Fibroblast of pulmonary artery (primary cell): ENCODE measurements at places on chromosomes 12 and 14.

- peak; percentile 75 for DNase-seq
Observed at GRCh38 chr12:70722584-70723343, 85.5 kb upstream of the PTPRB start.

DNA sequence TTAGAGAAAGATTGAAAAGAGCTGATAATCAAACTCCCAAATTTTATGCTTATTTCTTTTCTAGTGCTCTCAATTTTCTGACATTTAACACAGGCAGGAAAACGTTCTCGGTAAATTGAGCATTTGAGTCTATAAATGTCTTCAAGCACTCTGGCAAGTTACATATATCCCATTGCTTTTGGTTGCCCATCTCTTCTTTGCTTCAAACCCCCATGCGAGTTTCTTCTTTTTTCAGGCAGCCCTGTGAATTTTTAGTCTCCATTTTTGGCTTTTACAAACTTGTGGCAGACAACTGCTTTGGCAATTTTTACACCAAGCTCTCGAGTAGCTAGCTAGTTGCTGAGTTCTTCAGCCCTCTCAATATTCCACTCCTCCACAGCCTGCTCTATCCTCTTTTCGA, 8.7 kb upstream of the TMEM63C start:
- DNase-seq: no peak

DNA sequence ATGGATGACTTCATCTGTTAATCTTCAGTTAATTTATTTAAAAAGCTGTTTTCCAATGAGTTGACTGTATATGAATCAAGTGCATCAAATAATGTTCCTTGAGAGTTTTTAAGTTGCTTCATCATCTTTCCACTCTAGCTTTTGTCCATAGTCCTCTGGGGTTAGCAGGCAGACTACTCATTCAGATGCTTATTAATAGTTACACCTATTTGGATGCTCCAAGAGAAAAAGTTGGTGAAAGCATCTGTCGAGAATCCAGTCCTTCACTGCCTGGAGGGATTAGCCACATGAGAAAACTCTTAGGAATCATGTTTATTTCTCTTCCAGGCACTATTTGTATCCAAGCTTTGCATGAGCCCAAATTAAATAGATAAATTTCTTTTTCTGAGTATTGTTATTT, 70.2 kb downstream of the DACT1 start:
- no peak for DNase-seq

- DNase-seq: no peak
Observed at GRCh38 chr14:93005838-93006237, 82.9 kb downstream of the CHGA start.

DNA sequence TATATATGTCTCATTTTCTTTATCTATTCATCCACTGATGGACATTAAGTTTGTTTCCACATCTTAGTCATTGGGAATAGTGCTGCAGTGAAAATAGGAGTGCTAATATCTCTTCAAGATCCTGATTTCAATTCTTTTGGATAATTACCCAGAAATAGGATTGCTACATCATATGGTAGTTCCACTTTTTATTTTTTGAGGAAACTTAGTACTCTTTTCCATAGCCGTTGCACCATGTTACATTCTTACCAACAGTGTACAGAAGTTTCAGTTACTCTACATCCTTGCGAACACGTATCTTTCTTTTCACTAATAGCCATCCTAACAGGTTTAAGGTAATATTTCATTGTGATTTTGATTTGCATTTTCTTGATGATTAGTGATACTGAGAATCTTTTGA, 29.8 kb downstream of the TESPA1 start:
- DNase-seq: no peak

DNA sequence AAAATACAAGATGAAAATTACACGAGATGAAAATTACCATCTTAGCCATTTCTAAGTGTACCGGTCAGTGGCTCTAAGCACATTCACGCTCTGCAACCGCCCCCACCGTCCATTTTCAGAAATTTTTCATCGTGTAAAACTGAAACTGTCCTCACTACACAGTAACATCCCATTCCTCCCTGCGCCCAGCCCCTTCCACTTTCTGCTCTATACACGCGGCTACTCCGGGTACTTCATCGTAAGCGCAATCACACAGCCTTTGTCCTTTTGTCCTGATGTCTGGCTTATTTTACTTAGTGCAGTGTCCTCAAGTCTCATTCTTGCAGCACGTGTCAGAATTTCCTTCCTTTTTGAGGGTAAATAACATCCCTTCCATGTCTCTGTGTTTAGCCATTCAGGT, 3.6 kb upstream of the GPR132 start:
- no peak for DNase-seq

DNA sequence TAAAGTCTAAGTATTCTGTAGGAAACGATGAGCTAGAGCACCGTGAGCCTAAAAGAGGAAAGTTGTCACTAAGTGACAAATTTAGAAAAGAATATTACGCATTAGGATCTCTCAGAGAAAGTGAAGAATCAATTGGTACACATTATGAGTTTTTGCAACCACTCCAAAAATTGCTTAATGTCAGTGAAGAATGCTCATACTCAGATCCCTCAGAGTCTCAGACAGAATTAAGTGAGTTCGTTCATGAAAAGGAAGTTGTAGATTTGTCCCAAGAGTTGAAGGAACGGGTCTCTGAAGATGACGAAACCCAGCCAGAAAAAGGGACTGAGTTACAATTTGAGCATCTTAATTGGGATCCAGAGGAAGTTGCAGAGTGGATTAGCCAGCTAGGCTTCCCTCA, 1.5 kb downstream of the SAMD15 start:
- DNase-seq: no peak

DNA sequence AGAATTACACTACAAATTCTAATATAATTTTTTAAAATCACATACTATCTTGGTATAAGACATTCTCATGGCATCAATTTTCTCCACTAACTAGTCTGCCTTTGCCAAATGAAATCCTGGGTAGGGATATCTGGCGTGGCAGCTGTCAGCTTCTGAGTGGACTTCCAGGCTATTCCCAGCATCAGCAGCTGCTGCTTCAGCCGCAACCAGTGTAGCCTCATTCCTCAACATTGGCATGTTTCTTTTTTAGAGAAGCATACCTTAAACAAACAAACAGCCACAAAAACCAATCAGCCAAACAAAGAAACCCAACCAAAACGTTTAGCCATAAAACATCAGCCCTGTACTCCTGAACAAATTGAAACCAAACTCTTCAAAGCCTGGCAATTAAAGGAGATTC, 235.8 kb downstream of the SSPN start:
- DNase-seq: no peak

- no peak for DNase-seq
Observed at GRCh38 chr14:89870316-89870715, 84.2 kb downstream of the EFCAB11 start.
